ENCODE measurements at places on chromosomes 2 and 18. TPM values are rescaled to one million over a fixed set of nuclear protein-coding genes. Genes with fewer than 3 reads are reported as not detected.

GRCh38 chr2:240962300-240963064 lies 35.9 kb upstream of the SNED1 start:
- no peak for DNase-seq

DNA sequence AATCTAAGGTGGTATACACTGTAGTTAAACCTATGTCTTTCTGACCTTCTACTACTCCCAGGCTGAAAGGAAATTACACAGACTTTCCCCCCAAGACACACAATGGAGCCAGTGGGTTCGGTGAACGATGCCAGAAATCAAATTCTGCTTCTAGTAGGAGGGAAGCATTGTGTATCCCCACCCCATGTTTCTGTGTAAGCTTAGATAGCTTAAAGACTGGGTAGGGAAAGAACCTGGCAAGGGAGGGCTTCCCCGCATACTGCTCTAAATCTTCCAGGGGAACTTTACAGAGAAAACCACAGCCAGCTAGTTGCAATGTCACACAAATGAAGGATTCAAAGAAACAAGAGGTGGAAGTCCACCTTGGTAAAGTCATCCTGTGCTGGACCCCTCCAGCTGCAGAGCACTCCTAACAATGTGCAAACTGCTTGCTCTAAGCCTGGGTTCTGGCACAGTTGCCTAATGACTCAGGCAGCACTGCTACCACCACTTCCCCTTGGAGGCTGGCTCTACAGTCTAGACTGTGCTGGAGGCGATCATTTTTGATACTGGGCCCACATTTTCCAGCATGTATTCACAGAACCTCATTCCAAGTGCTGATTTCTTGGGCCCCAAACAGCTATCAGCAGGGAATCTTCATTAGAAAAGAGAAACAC lies 47.5 kb downstream of the TRIB2 start:
- DNase-seq: no peak

DNA sequence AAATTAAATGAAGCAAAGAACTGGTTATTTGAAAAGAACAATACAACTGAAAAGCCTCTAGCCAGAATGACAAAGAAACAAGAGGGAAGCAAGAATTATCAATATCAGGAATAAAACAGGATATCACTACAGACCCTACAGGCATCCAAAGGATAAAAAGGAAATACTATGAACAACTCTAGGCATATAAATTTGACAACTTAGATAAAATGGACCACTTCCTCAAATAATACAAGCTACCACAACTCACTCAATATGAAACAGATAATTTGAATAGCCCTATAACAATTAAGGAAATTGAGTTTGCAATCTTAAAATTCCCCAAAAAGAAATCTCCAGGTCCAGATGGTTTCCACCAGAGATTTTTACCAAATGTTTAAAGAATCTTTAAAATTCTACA lies 19.8 kb downstream of the RPRD1A start:
- DNase-seq: no peak

DNA sequence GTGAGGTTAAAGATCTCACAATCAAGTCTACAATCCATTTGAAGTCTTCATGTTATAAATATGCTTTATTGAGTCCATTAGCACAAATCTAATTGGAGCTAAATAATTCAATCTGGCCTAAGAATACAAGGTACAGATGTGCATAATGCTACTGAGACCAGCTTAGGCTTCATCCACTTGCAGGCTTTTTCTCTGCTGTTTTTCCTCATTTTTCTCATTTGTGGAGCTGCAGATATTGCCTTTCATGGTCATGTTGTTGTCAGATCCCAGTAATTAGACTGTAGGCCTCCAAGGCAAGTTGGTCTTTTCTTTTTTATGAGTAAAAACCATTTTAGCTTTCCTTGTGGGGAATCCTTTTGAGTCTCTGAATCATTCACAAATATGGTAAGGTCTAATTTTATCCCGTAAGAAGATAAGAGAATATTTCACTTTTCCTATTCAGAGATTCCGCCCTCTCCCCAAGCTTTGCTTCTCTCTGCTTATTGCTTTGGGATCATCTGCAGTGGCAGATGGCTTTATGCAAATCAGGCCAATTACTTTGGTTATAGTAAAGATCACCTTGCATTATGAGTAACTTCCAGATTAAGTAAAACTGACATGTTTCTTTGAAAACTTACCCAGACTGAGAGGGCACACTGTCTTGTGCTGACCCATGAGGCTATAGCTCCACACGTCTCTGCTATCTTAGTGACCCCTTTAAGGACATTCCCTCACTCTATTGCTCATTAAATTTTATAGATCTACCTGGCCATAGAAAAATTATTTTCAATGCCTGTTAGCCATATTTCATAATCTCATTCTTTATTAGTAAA lies 80.9 kb downstream of the MGAT5 start:
- DNase-seq: no peak

GRCh38 chr2:227657199-227657845 lies 9.3 kb upstream of the SCYGR5 start:
- DNase-seq: no peak

DNA sequence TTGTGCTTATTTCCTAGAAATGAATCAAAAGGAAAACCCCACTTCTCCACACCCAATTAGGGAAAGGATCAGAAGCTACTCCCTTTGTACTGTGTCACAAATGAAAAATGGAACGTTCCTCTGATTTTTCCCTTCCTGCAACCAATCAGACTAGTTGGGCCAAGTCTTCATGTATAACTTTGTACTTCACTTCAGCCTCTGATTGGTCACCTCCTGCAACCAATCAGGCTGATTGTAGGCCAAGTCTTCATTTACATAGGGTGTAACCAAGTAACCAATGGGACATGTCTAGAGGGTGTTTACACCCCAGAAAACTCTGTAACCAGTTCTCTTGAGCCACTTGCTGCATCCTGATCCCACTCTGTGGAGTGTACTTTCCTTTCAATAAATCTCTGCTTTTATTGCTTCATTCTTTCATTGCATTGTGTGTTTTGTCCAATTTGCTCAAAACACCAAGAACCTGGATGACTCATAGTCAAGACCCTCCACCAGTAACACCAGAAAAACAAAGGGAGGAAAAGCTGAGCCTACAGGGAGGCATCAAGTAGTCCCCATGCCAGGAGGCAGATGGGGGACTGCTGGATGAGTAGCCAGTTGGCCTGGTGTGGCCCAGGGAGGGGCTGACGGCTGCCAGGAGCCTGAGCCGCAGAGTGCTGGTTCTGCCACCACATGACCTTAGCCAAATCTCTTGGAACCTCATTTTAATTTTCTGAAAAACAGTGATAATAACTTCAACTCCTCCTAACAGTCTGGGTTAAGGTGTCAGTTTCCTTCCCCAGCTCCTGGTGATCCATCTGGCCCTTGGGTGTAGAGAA lies 46.1 kb downstream of the SOWAHC start:
- no peak for DNase-seq

- DNase-seq: no peak
Observed at GRCh38 chr18:10285283-10285640, 169.2 kb upstream of the APCDD1 start.

- no peak for DNase-seq
Observed at GRCh38 chr18:56937874-56938430, 208.9 kb upstream of the BOD1L2 start.

The SP140 gene
- not detected for total RNA-seq

The DRC1 gene
- 0.45 TPM for total RNA-seq

Measured in neural crest cell (in vitro differentiated cells).